Activated CD4-positive, CD25-positive, alpha-beta regulatory T cell treated with anti-CD3 and anti-CD28 coated beads, Interleukin-2, amount 50 U/mL, for 72 hours (primary cell): ENCODE measurements at places on chromosomes 7 and 10.

- no peak for DNase-seq
Measured at GRCh38 chr10:5071411-5072198, 22.6 kb upstream of the AKR1C3 start.

DNA sequence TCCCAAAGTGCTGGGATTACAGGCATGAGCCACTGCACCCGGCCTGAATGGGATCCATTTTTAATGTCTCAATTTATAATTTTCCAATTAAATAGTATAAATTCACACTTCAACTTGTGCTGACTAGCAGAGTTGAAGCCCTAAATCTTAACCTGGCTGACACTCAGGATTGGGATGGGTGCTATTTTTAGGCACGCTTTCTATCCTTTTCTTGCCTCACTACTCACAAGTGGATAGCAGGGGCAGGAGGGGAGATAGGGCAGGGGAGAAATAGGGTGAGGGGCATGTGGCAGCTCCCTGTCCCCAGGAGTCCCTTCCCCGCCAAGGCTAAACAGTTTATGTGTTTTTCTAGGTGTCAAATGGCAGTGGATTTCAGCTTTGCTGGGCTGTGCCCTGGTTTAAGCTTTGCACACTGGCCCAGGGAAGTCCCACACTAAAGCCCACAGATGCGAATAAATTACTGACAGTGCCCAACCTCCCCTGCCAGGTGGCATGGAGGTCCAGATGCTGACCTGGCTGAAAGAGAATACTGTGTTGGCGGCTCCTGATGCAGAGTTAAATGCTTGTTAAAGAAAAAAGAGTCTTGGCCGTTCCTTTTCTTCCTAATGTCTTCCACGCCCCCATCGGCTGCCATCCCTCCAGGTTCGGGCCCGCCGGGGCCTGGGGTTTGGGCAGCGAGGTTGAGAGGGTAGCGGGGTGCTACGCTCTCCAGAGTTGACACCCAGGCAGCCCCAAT lies 36.2 kb upstream of the EFCAB10 start:
- DNase-seq, result no peak

DNA sequence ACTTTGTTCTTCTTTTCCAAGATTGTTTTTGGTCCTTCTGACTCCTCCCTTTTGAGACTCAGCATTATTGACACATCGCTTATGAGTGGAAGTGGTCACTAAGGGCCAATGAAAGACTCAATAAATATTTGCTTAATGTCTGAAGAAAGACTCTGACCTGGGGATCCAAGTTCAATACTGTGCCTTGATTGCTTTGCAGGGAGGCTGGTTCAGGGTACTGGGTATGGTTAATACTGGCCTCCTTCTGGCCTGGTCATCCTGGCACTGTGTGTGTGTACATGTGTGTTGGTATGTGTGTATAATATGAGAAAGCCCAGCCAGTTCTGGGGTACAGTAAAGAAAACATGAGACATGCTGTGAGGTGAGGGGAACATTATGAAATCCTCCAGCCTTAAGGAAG lies 7.6 kb upstream of the PDZD8 start:
- DNase-seq, result no peak

- DNase-seq, result no peak
Measured at GRCh38 chr10:3025026-3025683, 42.2 kb upstream of the PFKP start.

DNA sequence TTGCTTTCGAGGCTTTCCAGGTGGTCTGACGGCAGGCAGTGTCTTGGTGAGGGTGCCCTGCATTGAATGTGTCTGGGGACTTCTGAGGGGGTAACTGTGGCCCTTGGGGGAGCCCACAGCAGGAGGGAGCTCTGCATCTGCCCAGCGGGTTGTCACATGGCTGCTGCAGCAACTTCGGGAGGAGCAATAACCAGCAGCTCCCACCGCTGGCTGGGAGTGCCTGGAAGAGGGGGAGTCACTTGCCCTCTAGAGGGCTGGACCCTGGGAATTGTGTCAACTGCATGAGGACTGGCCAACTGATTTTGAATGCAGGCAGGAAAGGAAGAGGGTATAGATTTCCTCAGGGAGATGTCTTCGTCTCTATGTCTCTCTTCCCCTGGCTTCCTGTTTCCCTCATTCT lies 26.4 kb downstream of the C10orf120 start:
- DNase-seq, result no peak

- DNase-seq, result no peak
Measured at GRCh38 chr10:71737001-71737833, 17.6 kb upstream of the C10orf105 start.

DNA sequence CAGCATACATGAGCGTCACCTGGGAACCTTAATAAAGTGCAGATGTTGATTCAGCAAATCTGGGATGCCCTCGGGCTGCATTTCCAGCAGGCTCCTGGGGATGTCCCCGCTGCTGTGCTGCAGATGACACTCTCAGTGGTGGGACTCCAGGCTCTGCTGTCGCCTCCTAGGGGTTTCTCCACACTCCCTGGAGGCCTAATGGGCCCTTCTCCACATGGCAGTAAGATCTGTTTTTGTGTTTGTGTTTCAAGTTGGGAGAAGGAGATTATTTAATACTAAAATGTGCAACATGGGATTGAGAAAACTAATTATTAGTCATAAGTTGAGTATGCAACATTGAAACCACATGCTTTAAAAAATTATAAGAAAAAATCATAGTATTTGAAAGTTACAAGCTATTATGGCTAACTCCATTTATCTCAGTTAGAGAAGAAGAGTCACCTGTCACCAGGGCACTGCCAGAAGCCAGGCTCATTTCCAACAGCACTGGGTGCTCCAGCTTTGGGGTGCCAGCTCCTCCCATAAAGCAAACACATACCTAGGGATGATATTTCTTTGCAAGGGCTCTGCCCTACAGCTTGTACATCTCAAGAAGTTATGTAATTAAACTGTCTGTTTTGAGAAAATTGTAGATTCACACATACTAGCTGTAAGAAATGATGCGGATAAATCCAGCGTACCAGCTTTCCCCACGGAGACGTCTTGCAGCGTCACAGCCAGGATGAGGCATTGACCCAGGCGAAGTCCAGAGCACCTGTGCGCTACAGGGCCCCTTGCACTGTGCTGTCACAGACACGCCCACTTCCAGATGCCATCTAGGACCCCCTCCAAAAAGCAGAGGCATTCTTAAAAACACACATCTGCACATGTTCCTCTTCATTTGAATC lies 106.4 kb downstream of the EGFR start:
- DNase-seq, result no peak
